Activated CD8-positive, alpha-beta memory T cell treated with anti-CD3 and anti-CD28 coated beads for 1 hour (primary cell): ENCODE measurements at places on chromosomes 12 and 14.

DNA sequence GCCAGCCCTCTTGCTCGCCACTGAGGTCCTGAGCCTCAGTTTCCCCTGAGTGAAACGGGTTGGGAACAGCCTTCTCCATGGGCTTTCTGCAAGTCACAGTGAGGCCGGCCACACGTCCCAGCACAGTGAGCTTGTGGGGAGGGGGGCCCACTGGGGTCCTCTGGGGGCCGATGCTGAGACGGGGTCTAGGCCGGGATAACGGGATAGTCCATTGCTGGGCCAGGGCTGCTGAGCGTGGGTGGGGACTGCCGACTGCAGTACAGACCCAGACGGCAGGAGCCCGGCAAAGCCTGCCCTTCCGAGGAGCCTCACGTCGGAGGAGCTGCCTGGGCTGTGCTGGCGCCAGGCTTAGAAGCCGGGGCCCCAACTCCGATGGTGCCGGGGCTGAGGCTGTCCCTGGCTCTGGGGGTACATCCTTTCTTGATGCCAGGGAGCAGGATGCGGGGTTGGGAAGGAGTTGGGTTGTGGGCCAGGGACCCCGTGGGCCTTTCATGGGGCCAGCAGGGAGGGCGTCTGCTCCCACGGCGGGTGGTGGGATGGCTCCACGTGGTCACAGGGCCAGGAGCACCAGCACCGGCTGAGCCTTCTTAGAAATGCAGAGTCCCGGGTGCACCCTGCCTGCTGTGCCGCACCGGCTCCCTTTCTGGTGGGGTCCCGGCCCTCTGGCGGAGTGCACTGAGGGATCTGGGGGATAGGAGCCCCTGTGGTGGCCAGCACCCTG, 24.2 kb downstream of the NOC4L start:
- no peak for DNase-seq

GRCh38 chr12:2925322-2925995, 33.7 kb upstream of the TEAD4 start:
- no peak for DNase-seq

GRCh38 chr12:48691826-48692487, 9.9 kb upstream of the KANSL2 start:
- no peak for DNase-seq

DNA sequence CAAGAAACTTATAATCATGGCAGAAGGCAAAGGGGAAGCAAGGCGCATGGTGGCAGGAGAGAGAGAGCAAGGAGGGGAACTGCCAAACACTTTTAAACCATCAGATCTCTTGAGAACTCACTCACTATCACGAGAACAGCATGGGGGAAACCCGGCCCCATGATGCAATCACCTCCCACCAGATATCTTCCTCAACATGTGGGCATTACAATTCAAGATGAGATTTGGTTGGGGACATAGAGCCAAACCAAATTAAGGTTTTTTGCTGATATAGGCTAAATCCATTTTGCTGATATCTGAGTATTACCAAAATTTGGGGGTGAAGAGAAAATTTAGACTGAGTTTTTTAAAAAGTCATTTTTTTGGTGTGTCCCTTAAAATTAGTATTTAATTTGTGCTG, 54.9 kb upstream of the TMX1 start:
- no peak for DNase-seq

DNA sequence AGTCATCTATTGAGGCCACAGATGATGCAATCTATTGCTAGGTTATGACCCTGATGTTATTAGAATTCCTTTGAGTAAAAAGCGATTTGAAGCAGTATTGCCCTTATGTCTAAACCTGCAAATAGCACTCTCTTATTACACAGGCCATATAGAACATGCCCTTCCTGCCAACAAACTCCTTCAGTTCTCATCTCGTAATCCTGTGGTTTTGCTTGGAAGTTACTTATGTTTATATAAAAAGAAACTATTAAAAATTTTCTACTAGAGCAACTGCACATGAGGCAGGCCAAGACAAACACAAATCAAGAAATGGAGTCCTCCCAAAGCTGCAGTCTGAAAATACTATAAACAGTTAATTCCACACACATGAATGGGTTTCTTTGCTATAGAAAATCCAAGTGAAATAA, 1200.2 kb downstream of the LRFN5 start:
- DNase-seq = no peak

- no peak for DNase-seq
These were observed 60.1 kb downstream of the R3HDM2 start for GRCh38 chr12:57370696-57371095.

GRCh38 chr14:69648480-69649451, 37.4 kb downstream of the SUSD6 start:
- DNase-seq = no peak

DNA sequence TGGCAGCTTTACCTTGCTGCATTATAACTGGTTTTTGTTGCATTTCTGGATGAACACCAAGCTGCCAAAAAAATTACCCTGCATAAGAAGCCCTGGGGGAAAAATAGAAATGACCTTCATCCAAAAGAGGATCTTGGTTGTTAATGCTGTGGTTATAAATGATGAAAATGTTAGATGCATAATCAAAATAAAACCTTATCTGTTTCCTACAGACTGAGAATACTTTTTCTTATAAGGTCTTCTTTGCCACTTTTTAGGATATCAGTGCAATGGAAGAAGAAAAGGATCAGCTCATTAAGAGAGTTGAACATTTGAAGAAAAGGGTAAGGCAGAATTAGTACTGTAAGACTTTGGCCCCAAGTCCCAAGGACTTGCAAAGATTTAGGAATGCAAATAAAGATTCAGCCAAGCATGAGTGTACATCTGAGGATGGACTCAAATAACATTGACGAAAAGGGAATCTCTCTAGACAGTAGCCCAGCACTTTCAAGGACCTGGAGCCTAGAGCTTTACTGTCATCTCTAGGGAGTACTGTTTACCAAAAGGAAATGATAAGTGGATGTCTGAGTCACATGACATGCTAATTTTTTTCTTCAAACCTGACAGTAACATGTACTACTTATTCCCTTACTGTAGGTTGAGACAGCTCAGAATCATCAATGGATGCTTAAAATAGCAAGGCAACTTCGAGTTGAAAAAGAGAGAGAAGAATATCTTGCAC, 10.7 kb downstream of the IFT81 start:
- no peak for DNase-seq

GRCh38 chr12:34301251-34302130, 279.2 kb downstream of the ALG10 start:
- DNase-seq = no peak

DNA sequence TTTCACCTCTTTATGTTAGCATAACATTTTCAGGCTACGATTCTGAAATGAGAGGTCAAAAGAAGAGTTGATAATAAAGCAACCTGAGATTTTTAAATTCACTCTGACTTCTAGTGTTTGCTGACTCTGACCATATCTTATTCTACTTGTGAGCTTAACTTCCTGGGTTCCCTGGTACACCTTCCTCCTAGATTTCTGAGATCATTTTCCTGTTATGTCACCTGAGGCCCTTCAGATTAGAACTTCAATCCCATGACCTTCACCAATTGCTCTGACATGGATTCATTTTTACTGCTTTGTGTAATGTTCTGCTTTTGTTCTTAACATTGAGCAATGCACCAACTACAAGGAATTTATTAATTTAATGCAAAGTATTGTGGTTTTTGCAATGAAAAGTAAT, 542.9 kb upstream of the FLRT2 start:
- no peak for DNase-seq

DNA sequence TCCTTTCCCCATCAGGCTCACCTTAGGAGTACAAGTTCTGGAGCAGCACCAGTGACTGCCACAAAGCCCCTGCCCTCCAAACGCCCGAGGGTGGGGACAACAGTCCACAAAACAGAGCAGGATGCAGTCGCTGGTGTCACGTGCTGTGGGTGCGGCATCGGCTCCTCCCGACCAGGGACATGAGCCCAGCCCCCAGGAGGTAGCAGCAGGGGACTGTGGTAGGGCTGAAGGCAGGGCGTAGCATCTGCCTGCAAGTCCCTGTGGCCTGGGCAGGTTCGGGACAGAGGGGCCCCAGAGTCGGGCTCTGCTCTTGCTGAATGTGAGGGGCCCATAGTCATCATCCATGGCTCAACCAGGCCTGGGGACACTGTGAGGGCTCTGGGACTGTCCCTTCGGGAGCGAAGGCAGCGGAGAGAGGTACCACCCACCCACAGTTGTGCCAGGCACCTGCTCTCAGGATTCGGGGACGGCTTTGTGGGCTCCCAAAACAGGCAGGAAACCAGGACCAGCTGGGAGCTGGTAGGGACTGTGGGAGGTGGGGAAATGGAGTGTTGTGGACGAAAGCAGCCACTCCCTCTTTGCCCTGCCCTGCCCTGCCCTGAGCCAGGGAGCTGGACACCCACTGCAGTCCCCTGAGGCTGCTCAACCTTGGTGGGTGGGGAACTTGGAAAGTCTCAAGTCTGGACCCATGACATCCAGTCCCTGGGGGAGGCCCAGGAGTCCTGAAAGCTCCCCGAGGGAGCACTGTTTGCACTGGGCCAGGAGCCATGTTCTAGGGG, 30.7 kb downstream of the FBRSL1 start:
- no peak for DNase-seq

- no peak for DNase-seq
These were observed 74.3 kb upstream of the SLC24A4 start for GRCh38 chr14:92248696-92249095.

- no peak for DNase-seq
These were observed 216.8 kb downstream of the MSRB3 start for GRCh38 chr12:65495233-65495632.

DNA sequence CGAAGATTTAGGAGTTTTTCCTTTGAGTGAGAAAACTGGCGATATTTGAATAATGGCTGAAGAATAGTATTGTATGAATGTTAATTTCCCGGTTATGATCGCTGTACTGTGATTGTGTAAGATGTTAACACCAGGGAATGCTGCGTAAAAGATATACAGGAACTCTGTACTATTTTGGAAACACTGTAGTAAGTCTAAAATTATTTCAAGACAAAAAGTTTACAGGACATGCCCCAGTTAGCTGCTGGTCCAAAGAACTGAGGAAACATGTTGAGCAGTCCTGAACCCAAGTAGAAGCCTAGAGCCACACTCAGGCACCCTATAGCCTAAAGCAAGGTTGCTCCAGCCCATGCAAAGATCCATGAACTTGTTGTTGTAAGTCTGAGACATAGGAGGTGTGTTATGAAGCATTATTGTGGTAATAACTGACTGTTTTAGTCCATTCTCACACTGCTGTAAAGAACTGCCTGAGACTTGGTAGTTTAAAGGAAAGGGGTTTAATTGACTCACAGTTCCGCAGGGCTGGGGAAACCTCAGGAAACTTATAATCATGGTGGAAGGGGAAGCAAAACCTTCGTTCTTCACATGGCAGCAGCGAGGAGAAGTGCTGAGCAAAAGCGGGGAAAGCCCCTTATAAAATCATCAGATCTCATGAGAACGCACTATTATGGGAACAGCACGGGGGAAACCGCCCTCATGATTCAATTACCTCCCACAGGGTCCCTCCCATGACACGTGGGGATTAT, 99.8 kb upstream of the RESF1 start:
- DNase-seq = no peak

DNA sequence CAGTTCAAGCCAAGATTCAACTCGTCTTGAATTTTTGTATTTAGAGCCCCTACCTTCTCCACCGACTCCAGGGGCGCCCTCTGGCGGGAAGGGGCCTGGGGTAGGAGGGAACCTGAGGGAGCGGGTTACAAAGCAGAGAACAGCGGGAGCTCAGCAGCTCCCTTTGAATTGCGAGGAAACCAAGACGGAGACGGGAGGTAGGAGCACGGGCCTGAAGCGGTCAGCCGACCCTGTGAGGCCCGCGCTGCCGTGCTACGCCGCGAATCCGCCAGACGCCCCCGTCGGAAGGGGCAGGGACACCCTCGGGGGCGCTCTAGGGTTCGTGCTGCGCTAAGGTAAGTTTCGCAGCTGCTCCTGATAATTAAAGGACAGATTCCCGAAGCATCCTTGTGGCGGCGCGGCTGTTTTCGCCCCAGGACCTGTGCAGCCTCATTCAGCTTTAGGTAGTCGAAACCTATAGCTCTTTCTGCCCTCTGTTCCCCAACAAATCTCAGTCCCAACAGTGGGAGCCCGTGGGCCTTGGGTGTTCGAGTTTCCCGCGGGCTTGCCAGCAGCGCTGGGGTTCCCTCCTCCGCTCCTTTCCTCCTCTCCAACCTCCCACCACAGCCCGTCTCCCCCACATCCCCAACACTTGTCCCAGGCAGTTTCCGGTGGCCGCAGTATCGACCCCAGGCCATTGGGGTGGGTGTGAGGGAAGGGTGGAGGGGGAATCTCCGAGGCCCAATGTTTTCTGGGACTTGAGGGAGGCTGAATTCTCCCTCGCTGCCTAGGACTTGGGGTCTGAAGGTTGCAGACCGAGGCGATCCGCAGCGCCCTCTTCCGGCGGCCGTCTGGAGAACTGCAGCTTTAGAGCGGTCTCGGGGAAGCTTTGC, 5.1 kb upstream of the NKX2-1 start:
- DNase-seq = no peak

DNA sequence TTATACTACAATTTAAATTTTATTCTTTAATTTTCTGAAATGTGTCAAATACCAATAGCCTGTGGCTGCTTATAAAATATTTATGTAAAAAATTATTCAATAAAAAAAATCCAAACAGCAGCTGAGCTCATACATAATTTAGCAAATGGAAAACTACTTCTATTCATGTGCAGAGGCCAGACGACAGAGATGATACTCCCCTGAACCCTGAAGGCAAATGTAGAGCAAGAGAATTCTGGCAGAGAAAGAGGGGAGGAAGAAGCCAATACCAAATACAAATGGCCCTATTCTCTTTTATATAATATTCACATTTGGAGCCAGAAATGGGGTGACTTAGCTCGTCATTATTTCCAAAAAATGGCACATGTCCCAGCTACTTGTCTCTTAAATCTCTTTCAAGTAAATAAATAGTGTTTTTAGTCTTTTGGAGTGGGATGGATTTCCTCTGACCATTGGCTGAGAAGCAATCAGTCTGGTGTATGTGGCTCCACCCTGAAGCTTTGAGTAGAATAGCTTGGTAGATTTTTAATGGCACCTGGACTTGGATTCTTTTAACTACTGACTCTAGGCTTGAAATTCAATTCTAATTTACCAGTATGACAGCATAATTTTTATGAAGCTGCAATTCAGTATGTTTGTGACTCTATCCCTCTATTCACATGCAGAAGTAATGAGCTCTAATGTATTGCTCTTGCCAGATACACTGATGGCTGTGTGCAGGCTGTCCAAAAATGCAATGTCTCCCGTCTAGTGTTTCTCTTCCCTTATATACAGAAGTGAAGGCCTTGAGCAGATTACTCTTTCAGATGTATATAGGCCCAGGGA, 113.4 kb upstream of the SCAF11 start:
- DNase-seq = no peak

DNA sequence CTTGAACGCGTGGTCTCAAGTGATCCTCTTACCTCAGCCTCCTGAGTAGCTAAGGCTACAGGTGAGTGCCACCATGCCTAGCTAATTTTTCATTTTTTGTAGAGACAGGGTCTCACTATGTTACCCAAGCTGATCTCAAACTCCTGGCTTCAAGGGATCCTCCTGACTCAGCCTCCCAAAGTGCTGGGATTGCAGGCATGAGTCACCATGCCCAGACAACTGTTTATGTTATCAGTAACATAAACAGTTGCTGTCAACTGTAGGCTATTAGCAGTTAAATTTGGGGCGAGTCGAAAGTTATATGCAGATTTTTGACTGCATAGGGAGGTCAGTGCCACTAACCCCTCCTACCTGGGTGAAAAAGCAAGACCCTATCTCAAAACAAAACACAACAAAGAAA, 26.2 kb upstream of the LRRK2 start:
- DNase-seq = no peak

- no peak for DNase-seq
These were observed 3.0 kb downstream of the IL22 start for GRCh38 chr12:68250454-68250853.

- no peak for DNase-seq
These were observed 404.4 kb upstream of the MGAT4C start for GRCh38 chr12:86660488-86661147.
